ENCODE measurements at places on chromosomes 5 and 9.

- DNase-seq: no peak
Observed at GRCh38 chr9:121937240-121937639, 155.9 kb downstream of the TTLL11 start.

GRCh38 chr5:11734369-11734768 is 169.9 kb downstream of the CTNND2 start:
- no peak for DNase-seq

GRCh38 chr5:123950701-123951581 is 439.0 kb downstream of the CSNK1G3 start:
- no peak for DNase-seq

GRCh38 chr5:112317866-112318265 is 101.2 kb downstream of the EPB41L4A start:
- no peak for DNase-seq

DNA sequence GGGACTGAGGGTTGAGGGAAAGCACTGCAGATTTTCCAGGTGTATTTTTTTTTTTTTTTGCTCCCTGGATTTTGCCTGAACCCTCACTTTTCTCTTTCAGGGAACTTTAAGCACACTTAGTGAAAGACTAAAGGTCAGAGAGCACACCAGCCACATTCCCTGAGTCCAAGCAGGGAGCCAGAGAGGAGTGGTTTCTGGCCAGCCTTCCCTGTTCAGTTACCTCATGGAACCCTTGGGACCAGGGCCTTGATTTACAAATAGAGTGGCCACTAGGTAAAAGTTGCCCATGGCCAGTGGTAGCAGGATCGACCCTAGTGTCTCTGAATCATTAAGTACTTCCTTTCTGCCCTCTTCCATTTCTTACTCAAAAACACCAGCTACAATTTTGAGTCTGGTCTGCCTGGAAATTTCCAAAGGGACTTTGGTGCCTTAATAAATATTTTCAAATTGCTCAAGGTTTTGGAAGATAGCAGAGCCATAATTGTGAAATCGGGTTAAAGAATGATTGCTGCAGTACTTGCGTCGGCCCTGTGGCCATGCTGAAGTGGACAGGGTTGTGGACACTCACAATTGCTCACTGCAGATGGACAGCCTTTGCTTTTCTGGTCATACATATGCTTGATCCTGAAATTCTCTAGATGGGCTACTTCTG is 14.5 kb downstream of the PALM2AKAP2 start:
- no peak for DNase-seq

GRCh38 chr5:83492331-83492730 is 20.8 kb downstream of the VCAN start:
- no peak for DNase-seq

GRCh38 chr9:132409828-132410528 is at the start of gene CFAP77:
Gene CFAP77, plus strand, starts transcription at chr9:132410211. Its CDS starts 61 bp downstream, at chr9:132410272.
- DNase-seq: no peak

DNA sequence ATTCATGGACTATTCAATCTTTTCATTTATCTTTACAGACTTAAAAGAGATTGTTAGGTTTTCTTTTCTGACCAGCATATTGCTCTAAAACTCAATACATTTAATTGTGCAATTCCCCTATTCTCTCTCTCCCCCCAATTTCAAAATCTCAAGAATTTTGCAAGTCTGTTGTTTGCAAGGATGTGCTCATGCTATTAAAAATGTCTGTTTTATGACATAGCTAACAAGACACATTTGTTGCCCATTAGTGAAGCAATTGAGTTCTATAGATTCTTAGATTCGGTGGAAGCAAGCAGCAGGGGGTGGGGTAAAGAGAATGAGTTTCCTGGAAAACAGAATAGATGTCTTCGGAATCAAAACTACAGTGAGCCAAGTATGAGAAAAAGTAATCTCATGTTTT is 8.5 kb upstream of the CSNK1A1 start:
- DNase-seq: no peak

- DNase-seq: no peak
Observed at GRCh38 chr9:136697146-136697820, 10.0 kb upstream of the AGPAT2 start.

DNA sequence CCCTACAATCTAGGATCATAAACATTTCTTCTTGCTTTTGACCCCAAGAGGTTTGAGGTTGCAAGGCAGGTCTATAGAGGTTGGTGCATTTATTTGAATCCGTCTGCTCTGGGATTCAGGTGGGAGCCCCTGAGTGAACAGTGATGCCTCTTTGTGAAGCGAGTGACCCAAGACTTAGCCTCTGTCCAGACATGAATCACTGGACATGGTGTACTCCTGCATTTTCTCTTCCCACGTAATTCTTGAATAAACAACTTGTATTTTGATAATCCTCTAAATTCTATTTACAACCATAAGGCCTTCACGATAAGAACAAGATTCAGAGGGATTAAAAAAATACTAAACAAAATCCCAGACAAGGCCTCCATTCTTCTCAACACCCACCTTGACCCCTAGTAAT is 67.5 kb upstream of the PLPP6 start:
- no peak for DNase-seq

DNA sequence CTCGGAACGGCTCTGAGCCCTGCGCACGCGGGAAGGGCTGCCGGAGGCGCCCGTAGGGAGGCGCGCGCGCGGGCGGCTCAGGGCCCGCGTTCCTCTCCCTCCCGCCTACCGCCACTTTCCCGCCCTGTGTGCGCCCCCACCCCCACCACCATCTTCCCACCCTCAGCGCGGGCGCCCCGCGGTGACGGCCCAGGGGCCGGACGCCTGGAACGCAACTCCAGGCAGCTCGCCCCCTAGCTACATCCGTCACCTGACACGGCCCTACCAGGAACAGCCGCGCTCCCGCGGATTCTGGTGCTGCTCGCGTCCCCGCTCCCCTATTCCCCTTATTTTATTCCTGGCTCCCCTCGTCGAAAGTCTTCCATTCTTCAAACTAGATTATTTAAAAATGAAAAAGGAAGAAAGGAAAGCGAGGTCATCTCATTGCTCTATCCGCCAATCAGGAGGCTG is at the start of gene CDKN2B-AS1:
TSS of gene CDKN2B-AS1 (plus strand) at position 236 of the 450 bp plus-strand sequence.
- DNase-seq: peak; percentile 30

GRCh38 chr9:98342098-98342819 is 86.8 kb upstream of the TBC1D2 start:
- DNase-seq: no peak

GRCh38 chr5:10600626-10601245 is 36.9 kb downstream of the ANKRD33B start:
- no peak for DNase-seq

GRCh38 chr9:70553707-70554673 is 139.5 kb upstream of the KLF9 start:
- no peak for DNase-seq

DNA sequence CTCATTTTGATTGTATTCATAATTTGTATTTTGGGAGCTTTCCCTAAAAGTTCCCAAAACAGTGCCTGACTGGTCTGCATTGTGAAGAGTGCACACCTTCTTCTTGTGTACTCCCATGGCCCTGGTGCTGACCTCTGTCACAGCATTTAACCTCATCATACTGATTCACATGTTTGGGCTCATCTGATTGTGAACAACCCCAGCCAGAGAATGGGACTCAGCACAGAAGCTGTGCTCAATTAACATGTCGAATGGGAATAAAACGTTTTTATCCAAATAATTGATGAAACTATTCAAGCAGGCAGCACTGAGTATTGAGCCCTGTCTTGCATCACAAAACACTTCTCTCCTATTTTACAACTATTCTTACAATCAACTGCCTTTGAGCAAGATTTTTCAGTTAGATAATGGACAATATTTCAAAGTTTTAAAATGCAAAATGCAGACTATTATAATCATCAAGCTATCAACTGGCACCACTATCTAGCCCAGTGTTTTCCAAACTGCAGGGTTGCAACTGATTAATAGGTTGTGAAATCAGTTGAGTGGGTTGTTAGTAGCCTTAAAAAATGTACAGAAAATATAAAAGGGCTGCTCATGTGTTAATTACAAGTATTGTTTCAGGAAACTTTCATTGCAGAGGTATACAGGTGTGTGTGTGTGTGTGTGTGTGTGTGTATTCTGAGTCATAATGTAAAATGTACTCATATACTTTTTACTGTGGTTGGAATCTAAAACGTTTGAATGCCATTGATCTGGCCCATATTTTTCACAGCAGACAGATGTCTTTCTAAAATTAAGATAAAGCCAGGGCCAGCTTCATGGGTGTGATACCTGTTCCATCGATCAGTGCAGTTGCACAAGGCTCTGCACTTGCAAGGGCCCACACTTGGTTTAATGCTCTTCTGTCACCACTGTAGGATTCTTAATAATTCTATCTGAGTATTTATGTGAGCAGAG is 190.5 kb downstream of the PIK3R1 start:
- no peak for DNase-seq

DNA sequence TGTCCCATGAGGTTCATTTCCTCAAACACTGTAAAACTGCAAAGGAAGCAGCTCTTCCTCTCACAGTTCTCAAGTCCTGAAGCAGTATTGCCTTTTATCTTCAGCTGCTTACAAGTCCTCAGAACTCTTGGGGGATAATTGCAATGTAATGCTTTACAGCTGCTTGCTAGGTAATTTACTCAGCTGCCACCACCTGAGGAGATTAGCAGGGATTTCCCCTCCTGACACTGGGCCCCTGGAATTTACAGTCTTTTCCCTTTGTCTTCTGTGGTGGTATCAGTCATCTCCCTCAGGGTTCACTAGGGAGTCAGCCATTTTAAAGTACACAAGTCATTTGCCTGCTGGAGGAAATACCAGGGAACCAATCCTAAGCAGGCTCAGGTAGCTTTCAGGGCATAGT is 754.3 kb upstream of the GRAMD2B start:
- no peak for DNase-seq

DNA sequence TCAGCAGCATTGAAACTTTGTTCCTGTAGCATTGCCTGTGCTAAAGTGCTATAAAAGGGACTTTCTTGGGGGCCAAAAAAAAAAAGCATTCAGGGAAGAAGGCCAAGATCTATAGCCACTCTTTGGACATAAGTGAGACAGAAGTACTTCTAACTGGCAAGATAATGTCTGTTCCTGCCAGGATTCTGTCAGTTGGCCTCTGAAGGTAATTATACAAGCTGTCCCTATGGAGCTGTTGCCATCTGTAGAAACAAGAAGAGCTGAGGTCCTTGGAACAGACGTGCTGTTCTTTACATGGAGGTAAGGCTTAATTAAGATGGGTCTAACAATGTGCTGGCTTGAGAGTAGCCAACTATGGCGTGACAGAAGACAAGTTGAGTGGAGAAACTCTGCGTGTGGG is 9.7 kb downstream of the KIF20A start:
- DNase-seq: no peak

DNA sequence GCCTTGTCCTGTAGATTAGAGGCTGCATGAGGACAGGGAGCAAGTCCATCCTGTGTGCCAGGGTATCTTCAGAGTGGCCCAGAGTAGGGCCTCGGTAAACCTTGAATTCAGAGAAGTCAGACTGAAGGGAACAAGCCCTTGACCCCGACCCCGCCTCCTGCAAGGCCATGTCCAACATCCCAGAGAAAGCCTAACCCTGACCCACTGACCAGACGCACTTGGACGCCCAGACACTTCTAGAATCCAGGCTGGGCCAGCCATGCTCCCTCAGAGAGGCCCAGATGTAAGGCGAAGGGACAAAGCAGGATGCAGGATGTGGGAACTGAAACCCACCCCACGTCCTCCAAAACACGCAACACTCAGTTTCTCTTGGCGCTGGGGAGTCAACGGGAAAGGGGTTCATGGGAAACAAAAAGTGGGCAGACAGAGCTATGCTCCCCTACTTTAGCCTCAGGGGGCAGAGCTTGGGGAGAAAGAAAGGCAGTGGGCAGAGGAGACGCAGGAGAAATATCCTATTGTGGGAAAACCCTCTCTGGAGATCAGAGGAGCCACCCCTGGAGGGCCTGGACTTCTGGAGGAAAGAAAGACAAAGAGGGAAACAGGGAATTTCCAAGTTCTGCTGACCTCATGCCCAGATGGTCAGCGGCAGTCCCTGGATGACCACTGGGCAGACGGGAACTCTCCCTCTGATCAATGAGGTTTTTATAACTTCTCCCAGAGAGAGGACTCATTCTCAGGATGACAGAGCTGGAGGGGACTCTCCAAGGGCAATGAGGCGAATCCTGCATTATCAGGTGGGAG is 13.0 kb downstream of the TNIP1 start:
- DNase-seq: no peak

DNA sequence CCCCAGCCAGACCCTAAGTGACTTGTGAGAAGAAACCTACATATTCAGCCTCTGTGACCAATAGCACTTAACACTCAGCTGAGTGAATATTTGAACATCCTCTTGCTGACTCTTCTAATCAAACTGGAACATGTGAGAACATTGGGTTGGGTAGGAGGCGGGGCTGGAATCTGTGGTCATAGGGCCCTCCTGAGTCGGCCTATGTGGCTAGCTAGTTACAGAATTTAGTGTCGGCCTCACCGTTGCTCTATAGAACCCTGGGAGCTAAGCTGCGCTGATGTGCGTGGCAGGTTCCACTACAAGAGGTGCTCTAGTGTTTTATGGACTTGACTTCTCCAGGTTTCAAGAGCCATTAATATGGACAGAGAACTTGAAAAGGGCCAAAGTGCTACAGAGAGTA is 138.8 kb downstream of the DROSHA start:
- DNase-seq: no peak

GRCh38 chr5:56608217-56608925 is 207.0 kb upstream of the MAP3K1 start:
- DNase-seq: no peak

- no peak for DNase-seq
Observed at GRCh38 chr9:123941524-123942070, 11.7 kb upstream of the DENND1A start.

GRCh38 chr9:93464395-93464794 is 11.0 kb upstream of the FAM120AOS start:
- DNase-seq: no peak

DNA sequence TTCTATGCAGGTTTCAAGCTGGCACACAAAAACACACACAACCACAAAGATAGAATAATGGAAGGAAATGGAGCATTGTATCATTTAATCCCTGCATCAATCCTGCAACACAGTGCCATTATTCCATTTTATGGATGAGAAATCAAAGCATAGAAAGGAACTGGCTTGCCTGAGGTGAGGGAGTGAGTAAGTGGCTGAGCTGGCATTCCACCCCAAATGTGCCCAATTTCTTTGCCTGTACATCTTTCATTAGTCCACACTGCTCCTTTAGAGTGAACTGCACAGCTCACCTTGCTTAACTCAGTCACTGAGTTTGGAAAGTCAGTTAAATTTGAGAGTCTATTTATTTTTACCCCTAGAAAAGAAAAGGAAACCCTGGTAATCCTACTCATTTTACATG is 28.9 kb downstream of the ZNF366 start:
- no peak for DNase-seq

GRCh38 chr5:131821221-131821620 is 24.4 kb upstream of the FNIP1 start:
- DNase-seq: no peak

DNA sequence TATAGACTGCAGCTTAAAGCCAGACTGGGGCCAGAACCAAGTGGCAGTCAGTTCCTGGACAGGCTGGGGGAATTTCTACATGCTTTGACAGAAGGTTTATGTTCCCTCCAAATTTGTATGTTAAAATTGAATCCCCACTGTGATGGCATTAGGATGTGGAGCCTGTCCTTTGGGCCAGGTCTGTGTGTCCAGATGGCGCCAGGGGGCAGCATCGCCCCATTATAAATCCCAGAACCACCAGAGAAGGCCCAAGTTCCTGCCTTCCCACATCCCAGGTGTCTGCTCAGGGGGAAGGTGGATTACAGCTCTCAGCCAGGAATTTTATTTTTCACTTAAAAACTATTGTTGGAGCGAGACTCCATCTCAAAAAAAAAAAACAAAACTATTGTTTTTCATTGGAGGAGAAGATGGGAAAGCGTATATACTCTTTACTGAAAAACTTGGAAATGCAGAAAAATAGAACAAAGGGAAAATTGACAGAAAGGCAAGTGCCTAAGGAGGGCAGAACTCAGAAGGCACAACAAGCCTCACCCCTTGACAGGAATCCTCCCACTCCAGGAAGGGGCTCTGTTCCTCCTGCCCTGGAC is 5.0 kb downstream of the IL3 start:
- no peak for DNase-seq
